ENCODE measurements at places on chromosomes 5 and 9.

GRCh38 chr9:136138566-136138965, 19.9 kb upstream of the TMEM250 start:
- peak; percentile 26 for DNase-seq

GRCh38 chr5:151068433-151069197, 12.2 kb downstream of the TNIP1 start:
- DNase-seq, result no peak

- DNase-seq, result no peak
Measured at GRCh38 chr9:95940265-95940664, 64.8 kb downstream of the ERCC6L2 start.

DNA sequence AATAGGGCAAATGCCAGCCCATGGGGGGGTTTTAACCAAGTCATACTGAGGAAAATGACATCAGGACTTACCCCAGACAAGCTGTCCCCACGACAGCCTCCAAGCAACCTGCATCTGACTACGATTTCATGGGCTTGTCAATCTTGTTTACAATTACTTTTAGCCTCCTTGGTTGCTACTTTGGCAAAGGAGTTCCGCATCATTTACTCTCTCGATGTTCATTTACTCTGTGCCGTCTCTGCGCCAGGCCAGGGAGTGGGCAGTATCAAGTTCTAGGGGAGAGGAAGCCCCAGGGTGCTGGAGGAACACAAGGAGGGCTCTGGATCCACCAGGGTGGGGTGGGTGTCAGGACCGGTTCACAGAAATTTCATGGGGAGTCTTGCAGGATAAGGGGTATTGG, 23.9 kb downstream of the PTPN3 start:
- no peak for DNase-seq

- no peak for DNase-seq
Measured at GRCh38 chr9:134965411-134965810, 47.7 kb upstream of the FCN1 start.

DNA sequence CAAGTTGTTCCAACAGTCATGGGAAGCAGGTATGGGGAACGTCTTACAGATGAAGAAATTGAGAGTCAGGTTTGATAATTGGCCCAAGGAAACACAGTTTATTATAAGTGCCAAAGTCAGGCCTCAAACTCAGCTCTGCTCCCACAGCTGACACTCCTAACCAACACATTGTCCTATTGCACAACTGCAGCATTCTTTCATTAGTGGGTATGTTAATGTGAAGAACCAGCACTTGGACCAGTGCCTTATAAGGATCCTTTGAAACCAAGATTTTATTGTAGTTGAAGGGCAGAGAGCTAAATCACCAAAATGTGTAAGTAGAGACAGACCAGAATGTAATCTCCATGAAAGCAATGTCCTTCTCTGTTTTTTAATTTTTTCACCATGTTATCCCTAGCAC, 56.1 kb downstream of the GRIA1 start:
- no peak for DNase-seq

DNA sequence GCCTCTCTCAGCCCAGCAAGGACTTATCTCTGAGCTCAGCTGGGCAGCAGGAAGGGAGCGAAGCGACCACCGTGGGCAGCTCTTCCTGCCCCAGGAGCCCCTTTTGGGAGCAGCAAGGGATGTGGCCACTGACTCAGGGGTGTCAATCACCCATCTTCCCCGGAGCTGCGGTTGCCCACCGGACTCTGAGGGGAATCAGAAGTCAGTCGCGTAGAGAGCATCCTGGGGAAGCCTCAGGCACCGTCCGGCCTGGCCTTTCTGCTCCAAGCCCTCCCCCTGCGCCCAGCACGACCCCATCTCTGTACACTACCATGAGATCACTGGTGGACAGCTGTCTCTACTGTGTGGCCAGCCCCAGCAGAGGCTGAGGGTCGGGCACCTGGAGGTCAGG, 24.6 kb downstream of the GFI1B start:
- DNase-seq, result no peak

DNA sequence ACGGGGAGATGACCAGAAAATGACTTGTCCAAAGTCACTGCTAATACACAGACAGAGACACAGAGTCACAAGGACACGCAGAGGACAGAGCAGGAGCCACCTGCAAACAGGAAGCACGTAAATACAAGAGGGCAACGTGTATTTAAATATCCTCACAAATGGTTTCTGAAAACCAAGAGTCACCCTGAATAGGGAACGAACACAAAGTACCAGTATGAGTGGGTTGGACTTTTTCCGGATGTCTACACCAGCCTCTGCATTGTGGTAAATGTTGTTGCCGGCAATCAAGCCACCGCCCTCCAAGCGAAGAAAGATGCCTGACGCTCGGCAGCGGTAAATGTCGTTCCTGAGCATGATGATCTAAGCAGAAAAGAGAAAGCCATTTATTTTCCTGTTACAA, 44.5 kb downstream of the FBXO10 start:
- peak; percentile 45 for DNase-seq

DNA sequence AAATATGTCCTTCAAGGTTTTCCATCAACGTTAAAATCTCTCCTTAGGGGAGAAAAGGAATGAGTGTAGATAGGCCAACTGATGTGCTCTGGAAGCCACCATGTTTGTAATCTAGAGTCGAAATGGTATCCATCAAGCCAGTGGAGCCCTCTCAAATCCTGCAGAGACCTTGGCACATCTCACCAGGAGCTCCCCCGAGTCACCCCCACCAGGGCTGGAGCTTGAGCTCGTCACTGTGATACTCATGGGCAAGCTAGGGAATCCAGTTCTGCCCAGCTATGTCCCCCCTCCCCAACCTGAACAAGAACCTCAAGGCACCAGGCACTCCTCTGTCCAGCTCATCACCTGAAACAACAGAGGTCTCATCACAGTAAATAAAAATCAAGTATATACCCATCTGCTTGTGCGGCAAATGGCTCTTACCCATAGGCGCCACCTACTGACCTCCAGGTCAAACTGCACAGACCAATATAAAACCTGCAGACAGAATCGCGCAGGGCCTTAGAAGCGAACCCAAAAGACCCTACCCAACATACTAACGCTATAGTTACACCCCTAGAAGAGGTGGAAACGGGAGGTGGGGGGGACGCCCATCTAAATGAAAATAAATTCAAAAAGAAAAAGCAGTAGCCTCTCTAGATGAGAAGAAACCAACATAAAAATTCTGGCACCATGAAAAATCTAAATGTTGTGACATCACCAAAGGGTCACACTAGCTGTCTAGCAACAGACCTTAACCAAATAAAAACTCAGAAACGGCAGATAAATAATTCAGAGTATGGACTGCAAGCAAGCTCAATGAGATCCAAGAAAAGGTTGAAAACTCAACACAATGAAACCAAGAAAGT, 75.0 kb downstream of the TTC39B start:
- DNase-seq, result no peak

- DNase-seq, result no peak
Measured at GRCh38 chr5:62596691-62597090, 18.1 kb downstream of the LRRC70 start.

- DNase-seq, result no peak
Measured at GRCh38 chr5:21826884-21827283, 1026.3 kb downstream of the CDH12 start.

DNA sequence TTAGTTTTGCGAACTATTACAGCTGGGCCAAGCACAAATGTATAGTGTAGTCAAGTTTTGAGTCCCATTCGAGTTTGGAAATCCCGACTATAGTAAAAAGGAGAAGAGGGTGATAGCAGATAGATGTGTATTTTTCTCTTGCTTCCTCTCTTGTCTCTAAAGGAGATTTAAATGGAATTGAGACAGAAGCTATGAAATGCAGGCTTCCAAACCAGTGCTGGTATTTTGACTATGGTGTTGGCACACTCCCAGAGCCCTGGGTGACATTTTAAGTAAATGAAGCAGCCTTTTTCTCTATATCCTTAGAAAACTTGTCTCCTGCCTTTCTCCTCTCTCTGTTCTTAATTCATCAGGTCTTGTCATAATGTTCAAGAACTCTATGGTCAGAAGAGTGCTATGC, 17.7 kb upstream of the AUH start:
- DNase-seq, result no peak

GRCh38 chr9:6819529-6819928, 61.8 kb downstream of the KDM4C start:
- no peak for DNase-seq

- DNase-seq, result no peak
Measured at GRCh38 chr5:1021136-1021968, 12.8 kb downstream of the NKD2 start.

- DNase-seq, result no peak
Measured at GRCh38 chr9:20208226-20208625, 414.1 kb downstream of the MLLT3 start.

- DNase-seq, result no peak
Measured at GRCh38 chr9:114098021-114098935, 814 bp downstream of the KIF12 start.

DNA sequence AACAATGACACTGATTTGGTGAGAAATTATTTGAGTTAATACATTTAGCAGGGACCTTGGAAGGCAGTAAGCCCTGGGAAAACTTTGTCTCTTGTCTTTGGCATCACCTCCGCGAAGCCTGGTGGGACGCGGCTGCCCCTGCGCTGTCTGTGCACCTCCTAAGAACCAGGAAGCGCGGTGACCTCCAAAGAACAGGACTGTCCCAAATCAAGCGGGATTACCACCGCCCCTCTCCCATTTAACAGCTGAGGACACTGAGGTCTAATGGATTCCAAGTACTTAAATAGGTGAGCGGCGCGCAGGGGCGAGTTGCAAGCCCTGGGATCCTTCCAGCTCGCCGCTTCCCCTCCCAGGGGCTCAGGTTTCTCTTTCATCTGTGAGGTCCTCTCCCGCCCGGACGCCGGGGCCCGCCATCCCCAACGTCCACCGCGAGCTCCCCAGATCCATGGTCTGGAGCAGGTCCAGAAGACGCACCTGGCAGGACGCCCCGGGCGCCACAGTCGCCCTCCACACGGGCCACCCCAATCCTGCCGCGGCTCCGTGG, 432 bp downstream of the STARD4 start:
- no peak for DNase-seq

GRCh38 chr9:136028760-136029470, 66.2 kb downstream of the NACC2 start:
- no peak for DNase-seq

GRCh38 chr9:82208741-82209450, 220.3 kb downstream of the SPATA31D1 start:
- no peak for DNase-seq

GRCh38 chr5:26009742-26010141, 1028.6 kb downstream of the CDH9 start:
- DNase-seq, result no peak

- DNase-seq, result no peak
Measured at GRCh38 chr5:124713595-124713994, 32.8 kb downstream of the ZNF608 start.

DNA sequence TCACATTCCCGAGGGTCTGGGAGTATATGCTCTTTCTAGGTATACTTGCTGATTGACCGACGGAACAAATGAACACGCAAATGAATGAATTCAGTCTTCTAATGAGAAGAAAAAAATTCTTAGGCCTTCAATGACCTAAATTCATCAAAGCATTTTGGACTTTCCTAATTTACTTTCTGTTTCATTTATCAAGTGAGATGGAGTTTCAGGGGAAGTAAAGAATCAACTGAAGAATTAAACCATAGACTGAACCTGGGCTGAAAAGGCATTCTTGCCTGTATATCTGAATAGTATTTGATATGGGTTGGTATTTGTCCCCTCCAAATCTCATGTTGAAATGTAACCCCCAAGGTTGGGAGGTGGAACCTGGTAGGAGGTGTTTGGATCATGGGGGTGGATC, 64.1 kb downstream of the ZFAND5 start:
- no peak for DNase-seq

GRCh38 chr9:4986783-4987182, 1.7 kb downstream of the JAK2 start:
- no peak for DNase-seq

DNA sequence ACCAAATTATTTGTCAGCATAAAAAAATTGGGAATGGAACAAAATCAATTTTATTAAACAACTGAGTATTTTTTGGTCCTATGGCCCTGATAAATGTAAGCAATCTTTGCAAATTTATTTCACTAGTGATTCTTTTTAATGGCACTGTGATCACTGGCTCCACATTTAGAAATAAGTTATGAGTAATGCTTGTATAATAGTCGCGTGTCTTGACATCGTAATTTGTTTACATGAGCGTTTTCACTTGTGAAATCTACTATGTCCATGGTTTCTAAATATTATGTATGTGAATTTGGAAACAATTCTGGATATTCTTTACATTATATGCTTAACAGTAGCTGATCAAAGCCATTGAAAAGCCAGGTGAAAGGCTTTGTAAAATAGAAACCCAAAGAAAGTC, 817.5 kb downstream of the EFNA5 start:
- no peak for DNase-seq

DNA sequence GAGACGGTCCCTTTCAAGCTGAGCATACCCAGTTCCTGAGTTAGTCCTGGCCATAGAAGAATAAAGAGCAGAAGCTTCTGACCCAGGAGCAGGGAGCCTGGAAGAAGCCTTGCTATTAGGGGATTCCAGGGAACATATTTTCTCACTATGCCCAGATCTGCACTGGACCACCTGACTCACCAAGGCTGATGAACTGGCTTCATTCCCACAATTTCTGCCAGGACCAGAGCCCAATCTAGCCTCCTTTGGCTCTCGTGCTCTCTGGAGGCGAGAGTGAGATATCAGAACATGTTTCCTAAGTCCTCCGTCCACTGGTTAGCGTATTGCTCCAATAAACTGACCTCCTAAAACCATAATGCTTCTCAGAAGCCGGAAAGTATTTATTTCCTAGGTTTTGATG, 9.9 kb downstream of the GABBR2 start:
- no peak for DNase-seq

GRCh38 chr5:79122973-79123372, 11.4 kb downstream of the BHMT start:
- DNase-seq, result no peak

DNA sequence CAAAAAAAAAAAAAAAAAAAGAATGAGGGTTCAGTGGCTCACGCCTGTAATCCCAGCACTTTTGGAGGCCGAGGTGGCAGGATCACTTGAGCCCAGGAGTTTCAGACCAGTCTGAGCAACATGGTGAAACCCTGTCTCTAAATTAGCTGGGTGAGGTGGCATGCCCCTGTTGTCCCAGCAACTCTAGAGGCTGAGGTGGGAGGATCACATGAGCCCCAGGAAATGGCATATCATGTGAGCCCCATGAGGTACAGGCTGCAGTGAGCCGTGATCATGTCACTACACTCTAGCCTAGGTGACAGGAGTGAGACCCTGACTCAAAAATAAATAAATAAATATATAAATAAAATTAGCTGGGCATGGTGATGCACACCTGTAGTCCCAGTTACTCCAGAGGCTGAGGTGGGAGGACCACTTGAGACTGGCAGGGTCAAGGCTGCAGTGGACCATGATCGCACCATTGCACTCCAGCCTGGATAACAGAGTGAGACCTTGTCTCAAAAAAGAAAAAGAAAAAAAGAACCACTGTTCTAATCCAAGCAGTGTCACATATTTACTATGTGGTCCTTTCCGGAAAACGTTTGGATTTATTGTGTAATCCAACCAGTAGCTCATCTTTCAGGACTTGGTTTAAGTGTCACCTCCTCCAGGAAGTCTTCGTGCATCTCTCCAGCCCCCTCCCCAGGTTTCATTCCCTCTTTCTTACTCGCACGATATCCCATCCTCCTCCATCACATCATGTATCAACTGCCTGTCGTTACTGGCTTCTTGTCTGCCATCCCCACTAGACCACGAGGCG, 12.3 kb upstream of the SPOUT1 start:
- DNase-seq, result no peak

GRCh38 chr9:121140162-121140561, 61.5 kb downstream of the RAB14 start:
- DNase-seq, result no peak

- DNase-seq, result no peak
Measured at GRCh38 chr9:117081641-117082317, 333.1 kb downstream of the ASTN2 start.
